ENCODE measurements at places on chromosomes 1 and 21.

GRCh38 chr1:68516066-68516465, 19.2 kb upstream of the DEPDC1 start:
- DNase-seq = no peak

DNA sequence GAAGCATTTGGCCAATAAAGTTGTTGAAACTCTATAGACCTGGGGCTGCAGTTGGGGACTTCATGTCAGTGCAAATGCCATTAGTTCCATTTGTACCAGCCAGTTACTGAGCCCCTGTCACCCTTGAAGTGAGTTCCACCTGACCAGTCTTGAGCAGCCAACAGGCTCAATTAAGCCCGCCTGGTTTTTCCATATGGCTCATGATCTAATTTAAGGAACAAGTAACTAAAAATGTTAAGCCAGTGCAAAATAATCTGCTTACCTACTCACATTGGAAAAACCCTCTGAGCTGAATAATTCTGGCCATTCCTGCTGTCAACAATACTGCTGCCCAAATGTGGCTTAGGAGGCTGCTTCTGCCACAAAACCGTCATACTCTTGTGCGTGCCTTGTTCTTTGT, 21.6 kb downstream of the NSUN4 start:
- no peak for DNase-seq

- no peak for DNase-seq
Measured at GRCh38 chr1:40309374-40310128, 7.5 kb downstream of the COL9A2 start.

DNA sequence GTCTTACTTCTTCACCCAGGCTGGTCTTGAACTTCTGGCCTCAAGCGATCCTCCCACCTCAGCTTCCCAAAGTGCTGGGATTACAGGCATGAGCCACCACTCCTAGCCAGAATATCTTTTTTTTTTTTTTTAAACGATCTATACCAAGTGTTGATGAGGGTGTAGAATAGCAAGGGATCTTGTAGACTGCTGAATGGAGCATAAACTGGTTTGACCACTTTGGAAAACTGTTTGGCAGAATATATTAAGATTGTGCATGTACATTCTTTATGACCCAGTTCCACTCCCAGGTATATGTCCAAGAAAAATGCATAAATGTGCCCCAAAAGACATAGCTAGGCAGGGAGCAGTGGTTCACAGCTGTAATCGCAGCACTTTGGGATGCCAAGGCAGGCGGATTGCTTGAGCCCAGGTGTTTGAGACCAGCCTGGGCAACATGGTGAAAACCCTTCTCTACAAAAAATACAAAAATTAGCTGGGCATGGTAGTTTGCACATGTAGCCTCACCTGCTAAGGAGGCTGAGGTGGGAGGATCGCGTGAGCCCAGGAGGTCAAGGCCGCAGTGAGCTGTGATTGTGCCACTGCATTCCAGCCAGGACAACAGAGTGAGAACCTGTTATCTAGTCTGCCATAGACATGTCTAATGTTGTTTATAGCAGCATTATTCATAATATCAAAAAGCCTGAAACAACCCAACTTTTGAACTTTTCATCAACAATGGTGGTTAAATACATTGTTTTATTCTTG, 184.0 kb downstream of the VPS13D start:
- no peak for DNase-seq

DNA sequence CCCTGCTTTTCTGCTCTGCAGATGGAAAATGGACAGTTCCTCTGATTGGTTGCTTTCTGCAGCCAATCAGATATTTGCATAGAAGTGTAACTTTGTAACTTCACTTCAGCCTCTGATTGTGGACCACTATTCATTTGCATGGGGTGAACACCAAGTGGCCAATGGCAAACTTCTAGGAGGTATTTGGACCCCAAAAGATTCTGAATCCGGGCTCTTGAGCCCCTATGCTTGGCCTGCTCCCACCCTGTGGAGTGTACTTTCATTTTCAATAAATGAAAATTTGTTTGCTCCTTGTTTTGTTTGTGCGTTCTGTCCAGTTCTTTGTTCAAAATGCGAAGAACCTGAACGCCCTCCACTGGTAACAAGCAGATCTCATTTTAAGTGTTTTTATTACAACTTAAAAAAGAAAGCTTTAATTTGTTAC, 6.4 kb upstream of the GSTM4 start:
- no peak for DNase-seq

GRCh38 chr1:165371588-165372225, 15.2 kb upstream of the LMX1A start:
- no peak for DNase-seq

DNA sequence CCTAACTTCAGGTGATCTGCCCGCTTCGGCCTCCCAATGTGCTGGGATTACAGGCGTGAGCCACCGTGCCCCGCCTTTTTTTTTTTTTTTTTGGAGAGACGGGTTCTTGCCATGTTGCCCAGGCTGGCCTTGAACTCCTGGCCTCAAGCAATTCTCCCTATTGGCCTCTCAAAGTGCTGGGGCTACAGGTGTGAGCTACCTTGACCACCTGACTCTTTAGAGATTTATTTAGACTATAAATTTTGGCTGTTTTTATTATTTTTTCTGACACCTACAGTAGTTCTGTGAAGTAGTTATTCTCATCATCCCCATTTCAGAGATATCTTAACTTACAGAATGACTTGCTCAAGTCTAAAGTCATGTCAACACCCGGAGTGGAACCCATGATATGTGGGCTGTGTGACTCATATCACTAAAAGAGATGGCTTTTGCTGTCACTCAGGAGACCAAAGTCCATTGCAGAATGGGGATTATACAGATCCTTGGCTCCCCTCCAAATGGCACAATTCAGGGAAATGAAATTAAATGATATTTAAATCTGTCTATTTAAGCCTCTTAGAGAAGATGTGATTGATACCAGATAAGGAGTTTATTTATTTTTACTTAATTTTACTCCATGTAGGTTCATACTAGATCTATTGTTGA, 93.2 kb downstream of the CTH start:
- no peak for DNase-seq

DNA sequence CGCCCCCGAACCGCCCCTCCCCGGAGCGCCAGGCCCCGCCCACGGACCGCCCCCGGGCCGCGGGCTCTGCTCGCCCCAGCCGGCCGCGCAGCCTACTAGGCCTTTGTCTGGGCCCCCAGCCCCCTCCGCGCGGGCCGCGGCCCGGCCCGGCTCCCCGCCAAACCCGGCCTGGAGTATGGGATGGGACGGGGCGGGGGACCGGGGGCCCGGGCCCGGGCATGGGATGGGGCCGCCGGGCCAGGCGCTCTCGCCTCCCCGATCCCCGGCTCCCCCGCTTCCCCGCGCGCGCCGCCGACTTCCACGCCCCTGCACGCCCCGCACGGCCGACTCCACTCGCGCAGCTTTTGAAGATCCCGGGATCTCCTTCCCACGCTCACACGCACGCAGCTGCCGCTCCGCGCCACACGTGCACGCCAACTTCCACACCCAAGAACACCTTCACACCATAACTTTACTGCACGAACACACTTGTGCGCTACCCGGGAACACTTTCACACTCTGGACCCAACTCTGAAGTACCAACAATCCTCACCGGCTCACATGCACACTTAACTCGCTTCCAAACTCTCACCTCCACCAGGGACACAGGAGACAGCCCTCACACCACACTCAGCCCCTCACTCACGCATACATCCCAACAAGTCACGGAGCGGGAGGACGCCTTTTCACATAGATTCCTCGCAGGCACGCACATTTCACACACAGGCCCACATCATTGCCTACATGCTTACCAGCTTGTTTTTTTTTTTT, 437 bp upstream of the HSPG2 start:
- peak; percentile 66 for DNase-seq

DNA sequence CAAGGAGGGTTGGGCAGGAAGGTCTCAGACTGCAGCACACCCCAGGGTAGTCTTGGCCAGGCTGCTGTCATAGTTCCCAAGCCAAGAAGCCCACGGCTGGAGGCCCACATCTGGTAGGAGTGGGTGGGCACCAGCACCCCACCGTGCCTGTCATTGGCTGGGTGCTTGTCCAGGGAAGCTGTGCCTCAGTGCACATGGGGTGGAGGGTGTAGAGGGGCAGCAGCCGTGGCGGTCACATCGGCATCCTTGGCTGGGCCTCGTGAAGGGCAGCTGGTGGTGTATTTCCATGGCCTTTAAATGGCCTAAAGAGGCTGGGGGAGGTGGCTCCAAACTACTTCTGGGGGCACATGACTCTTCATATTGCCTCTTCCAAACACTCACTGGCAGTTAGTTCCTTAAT, 119.6 kb upstream of the USP24 start:
- DNase-seq = no peak

DNA sequence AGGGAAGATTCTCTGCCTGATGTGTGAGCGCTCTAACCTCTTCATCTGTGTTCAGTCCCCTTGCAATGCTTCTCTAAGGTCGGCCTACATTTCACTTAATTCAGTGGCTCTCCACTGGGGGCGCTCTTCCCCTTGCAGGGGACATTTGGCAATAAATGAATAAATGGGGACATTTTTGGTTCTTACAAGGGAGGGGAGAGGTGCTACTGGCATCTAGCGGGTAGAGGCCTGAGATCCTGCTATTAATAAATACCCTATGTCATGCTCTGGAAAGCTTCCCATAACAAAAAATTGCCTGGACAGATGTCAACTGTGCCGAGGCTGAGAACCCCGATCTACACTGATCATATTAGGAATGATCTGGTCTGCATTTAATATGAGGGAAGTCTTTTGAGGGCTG, 25.9 kb upstream of the DNAJC11 start:
- peak; percentile 60 for DNase-seq

DNA sequence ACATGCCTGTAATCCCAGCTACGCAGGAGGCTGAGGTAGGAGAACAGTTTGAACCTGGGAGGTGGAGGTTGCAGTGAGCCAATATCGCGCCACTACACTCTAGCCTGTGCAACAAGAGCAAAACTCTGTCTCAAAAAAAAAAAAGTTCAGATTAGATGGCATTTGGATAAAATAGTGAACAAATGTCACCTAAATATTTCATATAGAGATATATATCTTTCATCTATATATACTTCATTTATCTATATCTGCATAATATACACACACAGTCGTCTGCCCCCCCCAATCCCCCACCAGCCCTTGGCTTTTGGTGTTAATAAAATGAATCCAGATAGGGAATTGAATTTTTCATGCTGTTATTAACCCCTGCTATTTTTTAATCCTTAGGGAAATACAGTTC, 5.0 kb downstream of the PPP1R15B start:
- DNase-seq = no peak

GRCh38 chr1:155952505-155952890, 11.1 kb downstream of the RXFP4 start:
- no peak for DNase-seq

GRCh38 chr1:160858097-160858496, 4.6 kb downstream of the CD244 start:
- no peak for DNase-seq

DNA sequence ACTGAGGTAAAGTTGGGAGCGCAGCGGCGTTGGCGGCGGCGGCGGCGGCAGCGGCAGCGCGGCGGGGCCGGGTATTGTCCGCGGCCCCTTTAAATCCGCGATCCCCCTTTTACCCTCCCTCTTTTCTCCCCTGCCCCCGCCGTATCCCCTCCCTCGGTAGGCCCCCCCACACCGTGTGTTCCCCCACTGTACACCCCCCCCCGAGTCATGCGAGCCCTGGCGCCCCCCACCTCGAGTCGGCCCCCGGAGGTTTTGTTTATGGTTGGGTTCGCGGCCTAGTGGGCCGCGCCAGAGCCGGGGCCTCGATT, 169 bp downstream of the UBAP2L start:
- no peak for DNase-seq

GRCh38 chr1:184272175-184272866, 114.5 kb upstream of the C1orf21 start:
- DNase-seq = no peak

DNA sequence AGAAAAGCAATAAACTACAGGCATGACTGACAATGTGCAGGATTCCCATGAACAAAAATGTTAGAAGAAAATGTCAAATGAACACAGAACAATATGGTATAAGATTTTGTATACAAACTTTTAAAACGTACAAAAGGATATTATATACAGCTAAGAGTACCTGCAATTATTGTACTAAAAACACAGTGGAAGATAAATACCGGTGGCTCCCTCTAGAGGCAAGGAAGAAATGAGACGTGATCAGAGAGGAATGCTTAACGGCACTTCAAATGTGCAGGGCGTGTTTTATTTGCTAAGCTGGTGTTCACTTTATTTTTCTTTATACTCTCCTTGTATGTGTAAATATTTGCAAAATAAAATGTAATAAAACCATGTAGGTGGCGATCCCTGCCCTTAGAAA, 191.8 kb upstream of the SAMSN1 start:
- DNase-seq = peak; percentile 31

DNA sequence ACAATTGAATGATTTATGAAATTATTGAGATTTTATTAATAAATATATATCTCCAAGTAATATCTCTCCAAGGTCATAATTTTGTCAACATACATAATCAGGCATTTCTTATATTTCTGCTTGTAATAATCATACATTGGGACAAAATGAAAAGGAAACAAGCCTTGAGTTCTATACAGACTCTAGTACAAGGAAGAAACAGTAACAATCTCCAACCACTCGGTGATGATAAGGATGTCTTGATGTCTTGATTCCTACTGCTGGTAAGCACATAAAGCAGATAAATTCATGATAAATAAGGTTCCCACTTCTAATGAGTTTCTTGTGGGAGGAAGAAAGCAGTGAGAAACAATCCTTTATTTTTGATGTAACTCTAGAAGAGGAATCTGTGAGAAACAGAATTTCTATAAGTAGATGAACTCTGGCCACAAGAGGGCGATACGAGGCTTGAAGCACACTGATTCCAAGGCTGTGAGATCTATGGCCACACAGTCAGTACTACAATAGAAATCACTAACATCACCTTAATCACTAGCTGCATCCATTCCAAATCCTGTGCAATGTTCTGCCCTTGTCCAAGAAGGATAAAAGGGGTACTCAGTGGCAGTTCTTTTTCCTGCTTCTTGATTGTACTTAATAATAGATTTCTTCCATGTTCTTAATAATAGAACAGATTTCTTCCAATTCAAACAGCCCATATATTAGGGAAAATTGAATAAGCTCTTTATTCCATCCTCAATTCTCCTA, 41.4 kb upstream of the LRRC8B start:
- DNase-seq = peak; percentile 87

GRCh38 chr1:215282557-215282956, 200.0 kb downstream of the KCNK2 start:
- no peak for DNase-seq

Measured in activated CD4-positive, alpha-beta T cell treated with anti-CD3 and anti-CD28 coated beads, Interleukin-2, amount 50 U/mL, for 48 hours (primary cell).